ENCODE measurements at places on chromosomes 4 and X. TPM values are rescaled to one million over a fixed set of nuclear protein-coding genes. Genes with fewer than 3 reads are reported as not detected.

- DNase-seq = no peak
These were observed 174.4 kb upstream of the BRWD3 start for GRCh38 chrX:80984118-80984517.

- no peak for DNase-seq
These were observed 10.0 kb upstream of the ASMTL start for GRCh38 chrX:1462596-1463251.

ASB12 gene
- not detected for total RNA-seq

BMP3 gene
- total RNA-seq = not detected

TRPC5OS gene
- total RNA-seq = not detected

DNA sequence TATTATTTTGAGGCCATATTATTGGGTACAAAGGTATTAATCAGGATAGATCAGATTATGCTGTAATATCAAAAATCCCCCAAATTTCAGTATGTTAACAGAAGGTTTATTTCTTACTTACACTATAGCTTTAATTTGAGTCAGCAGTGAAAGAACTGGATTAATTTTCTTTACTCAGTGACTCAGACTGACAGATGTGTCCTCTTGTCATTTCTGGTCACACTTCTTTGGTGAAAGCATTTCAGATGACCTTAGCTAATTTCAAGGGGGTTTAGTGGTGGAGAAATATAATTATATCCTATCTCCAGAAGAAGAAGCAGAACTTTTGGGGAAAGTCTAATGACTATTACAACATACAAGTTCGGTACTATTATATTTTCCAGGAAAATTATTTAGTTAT lies 12.4 kb downstream of the DDIT4L start:
- no peak for DNase-seq

ATOH1 gene
- total RNA-seq = not detected

SLC34A2 gene
- not detected for total RNA-seq

Measured in SK-MEL-5 (cell line).